ENCODE measurements at places on chromosomes 3 and 15.

GRCh38 chr15:38320866-38321265, 68.2 kb downstream of the SPRED1 start:
- no peak for DNase-seq

GRCh38 chr3:123634149-123635051, 49.5 kb upstream of the HACD2 start:
- DNase-seq, result no peak

DNA sequence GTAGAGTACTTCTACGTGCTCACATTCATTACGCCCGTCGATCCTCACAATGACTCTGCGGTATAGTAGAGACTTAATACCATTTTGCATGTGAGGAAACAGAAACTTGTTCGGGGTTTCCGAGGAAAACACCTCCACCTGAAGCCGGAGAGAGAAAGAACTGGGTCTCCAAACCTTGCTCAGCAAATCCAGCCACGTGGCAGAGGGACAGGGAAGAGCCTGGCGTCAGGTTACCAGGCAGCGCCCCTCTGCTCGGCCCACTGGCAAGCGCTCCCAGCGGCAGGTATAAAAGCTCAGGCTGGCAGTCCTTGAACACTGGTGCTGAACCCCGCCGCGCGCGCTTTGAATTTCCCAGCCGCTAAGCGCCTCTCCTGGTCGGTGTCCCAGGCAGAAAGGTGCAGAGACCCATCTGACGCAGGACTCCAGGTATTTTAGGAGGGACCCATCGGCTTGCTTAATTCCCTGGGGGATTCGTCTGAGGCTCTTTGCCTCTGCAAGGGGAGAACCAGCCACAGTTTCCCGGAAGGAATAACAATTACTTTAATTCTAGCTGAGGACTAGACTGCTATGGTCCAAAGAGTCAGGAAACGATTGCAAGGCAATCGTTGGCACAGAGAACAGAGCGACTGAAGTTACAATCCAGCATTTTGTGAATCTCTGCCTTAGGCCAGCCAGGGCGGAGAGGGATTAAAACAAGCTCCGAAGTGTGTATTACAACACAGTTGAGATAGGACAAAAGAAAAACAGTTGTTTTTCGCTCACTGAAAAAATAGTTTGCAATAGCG, at the start of gene C2CD4A:
Gene C2CD4A (plus strand): TSS at position 315 of the 785 bp plus-strand sequence. CDS start 637 bp downstream, outside the sequence.
- DNase-seq, result peak; percentile 79

DNA sequence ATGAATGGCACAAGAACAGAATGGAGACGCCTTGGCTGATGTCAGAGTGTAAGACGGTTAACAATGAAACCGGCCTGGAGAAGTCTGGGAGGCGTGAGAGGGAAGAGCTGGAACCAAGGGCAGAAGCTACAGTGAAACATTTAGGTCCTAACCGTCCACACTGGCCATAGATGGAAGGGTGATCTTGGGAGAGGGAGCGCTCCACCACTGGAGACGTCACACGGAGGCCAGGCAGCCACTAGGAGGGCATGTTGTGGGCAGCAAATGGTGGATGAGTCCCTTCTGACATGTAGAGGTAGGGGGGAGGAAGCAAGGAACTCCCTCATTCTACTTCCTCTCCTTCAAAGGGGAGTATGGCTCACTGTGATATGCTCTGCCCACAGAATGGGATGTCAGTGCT, 23.8 kb downstream of the FEM1B start:
- peak; percentile 16 for DNase-seq

- no peak for DNase-seq
Observed at GRCh38 chr3:127755305-127755681, 67.0 kb downstream of the MGLL start.

GRCh38 chr3:143311096-143311495, 191.5 kb downstream of the CHST2 start:
- no peak for DNase-seq

DNA sequence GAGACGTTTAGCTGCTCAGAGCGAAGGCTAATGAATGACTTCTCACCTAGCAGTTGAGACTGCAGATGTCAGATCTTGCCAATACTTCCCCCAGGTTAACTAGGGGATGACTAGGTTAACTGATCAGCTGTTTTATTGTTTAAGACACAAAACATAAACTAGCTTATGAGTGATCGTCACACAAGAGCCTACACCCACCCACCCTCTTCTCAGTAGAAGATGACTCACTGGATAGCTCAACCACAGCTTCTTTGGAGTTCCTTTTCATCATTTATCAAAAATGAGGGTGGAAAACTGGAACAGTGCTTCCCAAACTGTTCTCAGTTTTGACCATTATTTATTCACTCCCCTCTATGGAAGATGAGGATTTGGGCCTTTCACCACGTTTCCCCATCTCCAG, 25.2 kb downstream of the GASK1A start:
- no peak for DNase-seq

- no peak for DNase-seq
Observed at GRCh38 chr15:48427479-48427878, 96.2 kb downstream of the DUT start.

- no peak for DNase-seq
Observed at GRCh38 chr3:172786036-172786435, 35.5 kb downstream of the ECT2 start.

- peak; percentile 47 for DNase-seq
Observed at GRCh38 chr15:80721476-80721875, 26.4 kb downstream of the ABHD17C start.

DNA sequence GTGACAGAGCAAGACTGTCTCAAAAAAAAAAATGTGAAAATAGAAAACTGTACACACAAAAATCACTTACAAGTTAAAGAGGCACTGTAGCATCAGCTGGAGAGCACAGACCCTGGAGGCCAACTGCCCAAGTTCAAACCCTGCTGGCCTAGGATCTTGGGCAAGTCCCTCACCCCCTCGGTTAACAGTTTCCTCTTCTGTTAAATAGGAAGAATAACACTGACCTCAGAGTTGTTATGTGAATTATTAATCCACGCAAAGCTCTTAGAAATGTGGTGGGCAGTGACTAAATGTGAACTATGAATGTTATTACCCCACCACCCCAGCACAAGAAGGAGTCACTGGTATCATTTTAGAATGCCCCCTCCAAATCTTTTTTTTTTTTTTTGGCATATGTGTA, 11.2 kb downstream of the CIB1 start:
- DNase-seq, result no peak

GRCh38 chr3:50658831-50659230, 15.9 kb upstream of the DOCK3 start:
- no peak for DNase-seq

- DNase-seq, result peak; percentile 95
Observed at GRCh38 chr15:68053701-68054627, at the start of gene PIAS1. PIAS1 (plus strand) TSS chr15:68054315; CDS start chr15:68054327, 12 bp downstream.

DNA sequence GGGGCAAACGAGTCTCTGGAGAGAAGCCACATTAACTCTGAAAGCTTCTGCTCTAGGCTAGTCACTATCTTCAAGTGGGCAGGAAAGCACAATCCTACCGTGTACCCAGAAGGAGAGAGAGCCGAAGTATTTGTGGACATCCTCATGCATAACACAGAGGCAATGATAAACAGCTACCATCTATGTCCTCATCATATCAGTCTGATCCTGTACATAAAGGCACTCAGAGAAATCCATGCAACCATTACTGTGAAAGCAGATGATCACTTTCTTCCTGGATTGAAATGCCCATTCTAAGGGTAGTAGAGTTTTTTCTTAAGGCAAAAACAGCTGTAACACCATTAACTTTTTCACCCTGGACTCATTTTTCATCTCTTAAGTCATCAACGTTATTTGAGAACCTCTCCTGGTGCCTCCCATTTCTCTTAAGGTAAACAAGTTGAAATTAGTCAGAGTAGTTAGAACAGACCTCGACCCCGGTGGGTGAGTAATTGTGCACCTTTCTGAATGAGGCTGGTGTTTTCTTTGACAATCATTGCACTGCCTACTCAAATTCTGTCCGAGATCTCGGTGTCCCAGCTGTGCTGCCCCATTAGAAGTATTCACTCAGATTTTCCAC, 327.4 kb downstream of the SHQ1 start:
- DNase-seq, result no peak
